Stimulated activated CD8-positive, alpha-beta memory T cell treated with anti-CD3 and anti-CD28 coated beads, Interleukin-4, amount 100 ng/mL, for 1 hour (primary cell): ENCODE measurements at places on chromosomes 2 and 18.

DNA sequence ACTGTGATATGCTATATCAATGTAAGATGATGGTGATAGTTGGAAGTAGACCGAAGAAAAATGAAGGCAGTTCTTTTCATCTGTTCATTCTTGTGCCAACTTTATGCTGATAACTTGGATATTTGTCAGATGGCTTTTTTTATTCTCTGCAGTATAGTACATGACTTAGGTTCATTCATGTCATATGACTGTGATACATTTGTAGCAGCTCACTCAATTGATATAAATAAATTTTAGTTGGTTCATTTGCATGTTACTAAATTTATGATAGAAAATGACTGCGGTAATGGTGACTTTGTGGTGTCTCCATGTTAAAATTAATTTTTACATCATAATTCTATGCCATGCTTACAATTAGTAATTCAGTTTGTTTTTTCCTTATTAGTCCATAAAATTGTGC lies 7.1 kb downstream of the UBXN2A start:
- no peak for DNase-seq

DNA sequence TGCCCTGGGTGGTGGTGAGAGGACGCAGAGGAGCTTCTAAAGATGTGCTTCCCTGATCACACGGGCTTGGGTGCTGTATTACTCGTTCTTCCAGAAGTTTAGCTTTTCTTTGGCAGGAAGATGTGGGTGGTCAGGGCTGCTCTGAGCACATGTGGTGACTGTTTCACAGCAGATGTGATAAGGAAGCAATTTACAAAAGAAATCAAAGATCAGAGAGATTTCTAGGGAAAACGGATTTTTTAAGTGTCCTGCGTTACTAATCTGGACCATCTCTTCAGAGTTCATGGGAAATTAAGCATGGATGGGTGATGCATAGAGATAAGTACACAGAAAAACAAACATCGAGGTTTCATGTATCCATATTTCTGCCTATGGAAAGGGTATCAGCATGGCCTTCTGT lies 99.4 kb downstream of the WDSUB1 start:
- no peak for DNase-seq

GRCh38 chr2:165601928-165602521 lies 132.5 kb downstream of the CSRNP3 start:
- DNase-seq = no peak

DNA sequence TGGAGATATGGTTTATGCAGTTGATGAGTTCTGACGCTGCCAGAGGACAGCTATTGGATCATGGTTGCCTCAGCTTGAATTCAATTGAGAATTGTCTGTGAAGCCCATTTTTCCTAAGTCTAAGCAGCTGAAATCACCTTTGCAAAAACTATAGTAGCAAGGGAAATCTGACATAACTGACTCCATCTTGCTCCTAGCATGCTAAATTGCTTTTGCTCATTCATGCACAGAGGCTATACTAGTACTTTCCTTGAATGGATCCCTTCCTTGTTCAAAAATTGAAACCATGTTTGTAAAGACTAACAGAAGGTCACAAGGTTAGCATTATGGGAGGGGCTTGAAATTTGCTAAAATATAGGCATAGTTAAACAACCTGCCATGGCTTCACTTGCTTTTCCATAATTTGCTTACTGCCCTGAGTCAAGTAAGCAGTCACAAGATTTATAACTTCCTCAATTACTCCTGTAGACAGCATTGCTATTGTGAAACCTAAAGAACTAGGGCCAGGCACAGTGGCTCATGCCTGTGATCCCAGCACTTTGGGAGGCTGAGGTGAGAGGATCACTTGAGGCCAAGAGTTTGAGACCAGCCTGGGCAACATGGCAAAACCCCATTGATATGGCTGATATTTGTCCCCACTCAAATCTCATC lies 41.2 kb downstream of the CHRNA1 start:
- no peak for DNase-seq

DNA sequence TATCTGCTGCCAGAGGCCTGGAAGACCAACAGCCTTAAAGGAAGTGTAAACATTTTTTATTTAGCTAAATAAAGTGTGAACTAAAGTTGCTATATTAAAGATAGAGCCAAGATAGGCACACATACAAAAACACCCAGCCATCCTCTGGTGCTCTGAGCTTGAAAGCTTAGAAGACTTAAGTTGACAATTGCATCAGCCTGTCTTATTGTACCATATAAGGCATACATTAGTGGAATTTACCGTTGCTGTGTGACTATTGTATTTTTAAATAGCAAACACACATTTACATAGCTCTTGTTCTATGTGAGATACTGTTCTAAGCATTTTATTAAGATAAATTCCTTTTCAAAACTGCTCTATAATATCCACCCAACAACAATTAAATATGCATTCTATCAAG lies 736.6 kb upstream of the ZEB2 start:
- no peak for DNase-seq

- DNase-seq = no peak
These were observed 426.1 kb downstream of the PARD3B start for GRCh38 chr2:204971206-204971907.

DNA sequence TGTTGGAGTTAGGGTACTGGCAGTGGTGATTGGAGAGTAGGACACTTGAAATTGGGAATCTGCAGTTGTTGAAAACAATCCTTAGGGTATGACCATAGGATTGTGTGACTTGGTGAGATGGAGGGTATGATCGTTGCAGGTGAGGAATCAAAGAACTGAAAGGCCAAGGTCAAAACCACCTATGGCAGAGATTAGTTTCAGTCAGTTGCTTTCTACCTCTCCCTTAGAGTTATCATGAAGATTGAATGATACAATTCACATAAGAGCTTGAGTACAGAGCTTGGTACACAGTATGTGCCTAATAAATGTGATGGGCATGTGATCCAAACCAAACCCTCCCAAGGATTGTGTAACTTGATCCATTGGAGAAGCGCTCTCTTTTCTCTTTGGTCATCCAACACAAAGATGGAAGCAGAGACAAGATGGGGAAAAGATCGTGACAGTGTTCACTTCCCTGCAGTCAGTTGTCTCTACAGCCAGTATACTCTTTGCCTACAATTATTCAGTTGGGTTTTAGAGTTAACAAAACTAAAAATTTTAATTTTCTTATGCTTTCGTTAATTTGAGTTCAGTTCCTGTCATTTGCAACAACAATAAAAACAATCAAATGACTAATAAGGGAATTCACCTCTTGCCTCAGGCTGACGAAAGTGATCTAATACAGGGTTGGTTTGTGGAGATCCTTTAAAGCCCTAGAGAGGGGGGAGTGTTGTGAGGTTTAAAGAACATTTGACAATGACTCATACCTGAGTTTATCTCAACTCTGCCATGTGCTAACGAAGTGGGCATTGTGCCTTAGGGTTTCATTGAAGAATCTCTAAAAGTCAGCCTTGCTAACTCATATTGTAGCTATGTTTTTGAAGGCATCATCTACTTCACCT lies 14.8 kb upstream of the SMAD2 start:
- DNase-seq = no peak
